ENCODE measurements at places on chromosomes 16 and 17.

DNA sequence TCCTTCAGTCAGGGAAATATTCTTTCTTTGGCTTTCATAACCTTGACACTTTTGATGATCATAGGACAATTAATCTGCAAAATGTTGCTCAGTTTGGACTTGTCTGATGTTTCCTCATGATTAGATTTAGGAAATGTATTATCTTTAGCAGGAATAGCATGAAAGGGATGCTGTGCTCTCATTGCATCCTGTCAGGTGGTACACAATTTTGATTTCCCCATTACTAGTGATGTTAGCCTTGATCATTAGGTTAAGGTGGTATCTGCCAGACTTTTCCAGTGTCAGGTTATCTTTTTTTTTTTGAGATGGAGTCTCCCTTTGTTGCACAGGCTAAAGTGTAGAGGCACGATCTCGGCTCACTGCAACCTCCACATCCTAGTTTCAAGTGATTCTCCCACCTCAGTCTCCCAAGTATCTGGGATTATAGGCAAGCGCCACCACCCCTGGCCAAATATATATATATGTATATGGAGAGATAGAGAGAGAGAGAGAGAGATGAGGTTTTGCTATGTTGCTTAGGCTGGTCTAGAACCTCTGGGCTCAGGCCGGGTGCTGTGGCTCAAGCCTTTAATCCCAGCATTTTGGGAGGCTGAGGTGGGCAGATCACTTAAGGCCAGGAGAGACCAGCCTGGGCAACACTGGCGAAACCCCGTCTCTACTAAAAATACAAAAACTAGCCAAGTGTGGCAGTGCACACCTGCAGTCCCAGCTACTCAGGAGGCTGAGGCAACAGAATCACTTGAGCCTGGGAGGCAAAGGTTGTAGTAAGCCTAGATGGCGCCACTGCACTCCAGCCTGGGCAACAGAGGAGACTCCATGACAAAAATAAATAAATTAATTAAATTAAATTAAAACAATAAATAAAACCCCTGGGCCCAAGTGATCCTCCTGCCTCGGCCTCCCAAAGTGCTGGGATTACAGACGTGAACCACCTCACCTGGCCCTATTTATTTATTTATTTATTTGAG, 15.8 kb upstream of the CAVIN1 start:
- no peak for DNase-seq

DNA sequence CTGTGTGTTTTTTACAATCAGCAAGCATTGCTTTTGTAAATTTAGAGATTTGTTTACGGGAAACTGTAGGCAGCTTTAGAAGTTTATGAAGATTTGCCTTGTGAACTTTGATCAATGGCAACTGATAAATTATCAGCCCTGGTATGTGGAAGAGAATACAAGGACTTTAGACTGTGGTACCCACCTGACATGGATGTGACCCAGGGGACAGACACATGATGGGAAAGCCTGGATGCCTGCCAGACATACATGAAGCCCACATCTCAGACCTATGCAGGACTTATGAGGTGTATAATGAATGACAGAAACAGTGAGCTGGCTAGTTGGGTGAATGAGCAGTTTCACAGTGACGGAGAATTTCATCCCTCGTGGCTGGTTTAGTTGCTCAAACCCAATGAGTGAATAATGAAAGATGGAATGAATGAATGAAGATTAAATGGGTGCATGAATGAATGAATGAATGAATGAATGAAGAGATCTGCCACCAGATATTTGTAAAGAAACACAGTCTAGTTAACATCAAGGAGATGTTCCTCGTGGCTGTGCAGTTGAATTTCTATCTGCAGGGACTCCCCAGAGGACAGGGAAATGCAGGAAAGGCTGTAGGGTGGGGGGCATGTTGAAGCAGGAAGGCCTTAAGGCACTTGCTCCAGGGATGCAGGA, 7.6 kb downstream of the TMEM92 start:
- DNase-seq = no peak

- DNase-seq = no peak
Measured at GRCh38 chr16:10500582-10500981, 79.8 kb downstream of the EMP2 start.

- no peak for DNase-seq
Measured at GRCh38 chr16:85767531-85767930, 16.6 kb upstream of the C16orf74 start.

DNA sequence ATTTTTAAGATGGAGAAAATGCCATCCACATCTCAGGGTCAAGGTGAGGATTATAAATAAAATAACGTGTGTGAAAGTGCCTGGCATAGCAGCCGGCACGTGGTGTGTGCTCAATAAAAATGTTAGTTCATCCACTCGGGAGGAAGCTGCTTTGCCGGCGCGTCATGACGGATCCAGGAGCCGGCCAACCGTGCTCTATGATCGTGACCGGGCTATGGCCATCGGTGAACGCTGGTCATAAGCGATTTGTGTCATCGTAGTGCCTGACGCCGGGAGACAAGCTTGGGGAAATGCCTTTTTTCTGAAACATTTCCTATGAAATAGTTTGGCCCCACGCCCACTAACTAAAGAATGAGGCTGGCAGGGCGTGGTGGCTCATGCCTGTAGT, 74.0 kb downstream of the CMC2 start:
- peak; percentile 83 for DNase-seq

- DNase-seq = no peak
Measured at GRCh38 chr17:6786618-6787017, 10.6 kb downstream of the FBXO39 start.

DNA sequence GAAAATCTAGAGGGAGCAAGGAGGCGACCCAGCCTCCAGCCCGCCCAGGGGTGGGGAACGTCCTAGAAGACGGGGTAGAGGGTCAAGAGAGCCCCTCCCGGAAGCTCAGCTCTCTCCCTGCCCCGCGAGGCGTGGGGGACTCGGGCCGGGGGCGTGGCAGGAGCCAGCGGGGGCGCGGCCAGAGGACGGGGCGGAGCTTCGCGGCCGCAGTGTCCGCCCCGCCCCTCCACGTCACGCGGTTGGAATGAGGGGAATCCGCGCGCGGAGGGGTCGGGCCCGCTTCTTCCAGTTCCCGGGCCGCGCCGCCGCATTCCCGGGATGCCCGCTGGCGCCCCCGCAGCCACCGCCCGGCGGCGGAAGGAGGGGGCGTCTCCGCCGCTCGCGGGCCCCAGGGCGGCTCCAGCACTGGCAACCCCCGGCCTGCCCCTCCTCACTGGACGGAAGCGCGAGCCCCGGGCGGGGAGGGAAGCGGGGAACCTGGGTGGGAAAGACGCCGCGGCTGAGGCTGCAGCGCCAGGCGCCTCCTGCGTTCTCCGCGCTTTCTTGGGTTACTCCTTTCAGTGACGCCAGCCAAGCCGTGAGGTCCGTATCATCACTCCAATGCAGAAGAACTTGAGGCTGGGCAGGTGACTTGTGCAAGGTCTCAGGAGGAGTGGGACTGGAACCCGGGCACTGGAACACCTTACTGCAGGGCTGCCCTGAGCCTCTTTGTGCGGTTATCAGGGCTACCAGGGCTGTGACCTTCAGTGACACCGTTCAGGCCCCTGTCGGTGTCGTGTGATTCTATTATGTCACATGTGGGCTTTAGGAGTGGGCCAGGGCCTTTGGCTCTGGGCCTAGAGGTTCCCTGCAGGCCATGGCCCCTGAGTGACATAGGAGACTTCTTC, 4.3 kb downstream of the MYO1C start:
- DNase-seq = peak; percentile 92

DNA sequence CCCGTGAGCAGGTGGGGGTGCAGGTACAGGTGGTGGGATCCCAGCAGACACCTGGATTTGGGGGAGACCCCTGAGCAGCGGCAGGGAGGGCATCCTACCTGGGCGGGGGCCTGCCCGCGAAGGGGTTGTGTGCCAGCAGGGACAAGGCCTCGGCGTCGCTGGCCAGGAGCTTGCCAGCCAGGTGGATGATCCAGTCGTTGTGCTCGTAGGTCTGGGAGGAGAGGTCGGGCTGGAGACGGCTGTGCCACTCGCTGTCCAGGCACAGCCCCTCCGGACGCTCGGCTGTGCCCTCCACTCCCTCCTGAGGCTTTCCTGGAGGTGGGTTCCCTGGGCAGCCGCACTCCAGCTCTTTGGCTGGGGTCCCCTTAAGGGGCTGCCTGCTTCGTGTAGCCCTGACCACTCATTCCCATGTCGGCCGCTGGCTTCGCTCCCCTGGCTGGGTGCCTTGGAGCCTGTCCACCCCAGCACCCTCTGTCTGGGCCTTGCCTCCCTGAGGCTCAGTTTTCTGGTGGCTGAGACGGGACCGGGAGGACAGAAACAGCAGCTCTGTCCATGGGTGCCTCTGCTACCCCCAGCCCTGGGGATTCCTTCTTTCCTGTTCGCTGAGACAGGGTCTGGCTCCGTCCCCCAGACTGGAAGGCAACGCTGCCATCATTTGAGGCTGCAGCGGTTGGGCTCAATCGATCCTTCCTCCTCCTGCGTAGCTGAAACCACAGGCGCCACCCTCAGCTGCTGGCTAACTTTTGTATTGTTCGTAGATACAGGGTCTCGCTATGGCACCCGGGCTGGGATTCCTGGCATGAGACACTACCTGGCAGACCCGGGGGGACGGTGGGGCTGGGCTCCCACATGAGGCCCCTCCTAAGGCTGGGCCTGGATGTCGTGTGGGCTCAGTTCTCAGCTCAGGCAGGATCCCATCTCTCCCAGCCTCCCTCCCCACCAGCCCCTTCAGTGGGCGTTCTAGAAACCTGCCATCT, 68.6 kb upstream of the GNG13 start:
- peak; percentile 18 for DNase-seq

Measured in left cardiac atrium (tissue), 4 donors.